Inflammatory macrophage (primary cell): ENCODE measurements at places on chromosomes 7 and 10.

- DNase-seq, result no peak
Measured at GRCh38 chr7:113404245-113404644, 285.9 kb upstream of the SMIM30 start.

DNA sequence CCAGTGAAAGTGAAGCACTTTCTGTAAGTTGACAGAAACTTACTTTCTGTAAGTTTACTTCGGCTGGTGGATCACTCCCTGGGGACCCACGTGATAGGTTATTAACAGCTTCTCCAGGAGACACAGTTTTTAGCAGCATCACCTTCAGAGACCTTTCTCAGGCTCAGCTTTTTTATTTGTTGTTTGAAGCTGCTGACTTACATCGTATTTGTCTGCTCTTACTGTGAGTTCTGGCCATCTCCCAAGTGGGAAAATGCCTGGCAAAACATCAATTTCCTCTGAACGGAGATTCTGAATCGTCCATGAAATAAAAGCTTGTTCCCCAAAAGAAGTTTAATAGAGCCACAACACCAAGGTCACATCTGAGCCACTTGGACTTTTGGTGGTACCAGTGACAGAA is 178.7 kb upstream of the PODXL start:
- DNase-seq, result no peak

- DNase-seq, result no peak
Measured at GRCh38 chr10:132820056-132820455, 34.1 kb upstream of the NKX6-2 start.

GRCh38 chr7:30979027-30979426 is 15.3 kb downstream of the GHRHR start:
- DNase-seq, result no peak

DNA sequence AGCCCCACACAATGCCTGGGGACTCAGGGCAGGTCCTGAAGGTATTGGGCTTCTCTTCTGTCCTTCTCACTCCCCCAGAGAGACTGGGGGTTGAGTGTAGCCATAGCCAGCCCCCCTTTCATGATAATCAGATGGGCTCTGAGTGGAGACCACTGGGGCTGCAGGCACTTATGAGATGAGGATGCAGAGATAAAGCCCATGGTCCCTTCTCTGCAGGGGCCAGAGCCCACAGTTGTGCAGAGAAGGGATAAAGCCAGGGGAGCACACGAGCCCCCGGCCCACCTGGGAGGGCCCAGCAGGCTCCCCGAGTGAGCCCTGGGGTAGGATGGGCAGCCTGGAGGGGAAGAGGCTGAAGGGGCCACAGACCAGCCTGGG is 96.2 kb downstream of the BMS1 start:
- no peak for DNase-seq

GRCh38 chr7:104486931-104487330 is 158.5 kb downstream of the LHFPL3 start:
- no peak for DNase-seq

DNA sequence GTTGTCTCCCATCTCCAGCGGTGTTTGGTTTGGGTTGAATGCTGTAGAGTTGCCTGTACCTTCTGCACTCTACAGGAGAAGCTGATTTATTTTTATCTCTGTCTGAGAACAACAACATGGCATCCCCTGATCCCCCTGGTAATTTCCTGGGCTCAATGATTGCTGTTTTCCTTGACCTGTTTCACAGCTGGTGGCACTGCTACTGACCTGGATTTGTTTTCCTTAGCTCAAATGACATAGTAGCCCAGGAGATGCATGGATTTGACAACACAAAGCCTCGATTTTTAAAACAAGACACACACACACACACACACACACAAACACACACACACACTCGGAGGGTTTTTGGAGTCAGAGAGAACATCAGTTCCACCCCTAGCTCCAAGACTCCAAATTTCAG is 301.6 kb downstream of the NRG3 start:
- DNase-seq, result no peak

- DNase-seq, result no peak
Measured at GRCh38 chr7:31099451-31100444, 47.6 kb downstream of the ADCYAP1R1 start.

DNA sequence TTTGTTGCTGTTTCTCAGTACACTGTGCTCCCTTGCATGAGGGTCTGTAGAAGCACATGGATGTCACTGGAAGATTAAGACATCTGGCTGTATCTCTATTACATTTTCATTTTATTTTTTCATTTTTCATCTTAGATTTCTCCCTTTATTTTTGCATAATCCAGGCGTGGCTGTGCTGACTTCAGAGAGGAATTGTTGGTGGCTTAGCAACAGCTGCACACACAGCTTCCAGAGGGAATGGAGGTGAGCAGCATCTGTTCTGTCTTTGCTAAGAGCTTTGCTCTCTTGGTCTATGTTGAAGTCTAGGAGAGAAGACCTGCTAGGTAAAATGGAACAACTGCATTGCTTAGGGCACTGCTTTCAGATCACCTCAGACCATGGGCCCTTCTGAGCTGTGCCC is 254.4 kb upstream of the SP4 start:
- no peak for DNase-seq

- DNase-seq, result peak; percentile 12
Measured at GRCh38 chr7:155653803-155654202, 9.3 kb downstream of the RBM33 start.

- no peak for DNase-seq
Measured at GRCh38 chr7:135078051-135078450, 69.8 kb upstream of the TMEM140 start.

DNA sequence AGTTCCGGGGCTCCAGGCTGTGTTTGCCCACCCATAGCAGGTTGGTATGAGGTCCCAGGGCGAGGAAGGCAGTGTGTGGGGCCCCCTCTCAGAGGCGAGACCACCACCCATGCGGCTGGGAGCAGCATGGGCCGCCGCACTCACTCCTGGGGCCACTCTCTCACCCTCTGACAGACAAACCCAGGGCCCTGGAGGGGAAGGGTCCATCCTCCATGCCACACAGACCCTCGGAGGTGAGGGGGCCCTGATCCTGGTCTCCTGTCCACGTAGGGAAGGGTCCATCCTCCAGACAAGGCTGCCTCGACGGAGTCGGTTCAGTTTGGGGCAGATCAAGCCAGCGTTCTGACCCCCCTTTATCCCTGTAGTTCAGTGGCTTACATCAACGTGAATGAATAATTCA is 230.8 kb downstream of the ELFN1 start:
- no peak for DNase-seq

GRCh38 chr10:110680273-110681020 is 36.3 kb downstream of the RBM20 start:
- no peak for DNase-seq

- DNase-seq, result no peak
Measured at GRCh38 chr10:84397735-84398144, 69.4 kb downstream of the CCSER2 start.

DNA sequence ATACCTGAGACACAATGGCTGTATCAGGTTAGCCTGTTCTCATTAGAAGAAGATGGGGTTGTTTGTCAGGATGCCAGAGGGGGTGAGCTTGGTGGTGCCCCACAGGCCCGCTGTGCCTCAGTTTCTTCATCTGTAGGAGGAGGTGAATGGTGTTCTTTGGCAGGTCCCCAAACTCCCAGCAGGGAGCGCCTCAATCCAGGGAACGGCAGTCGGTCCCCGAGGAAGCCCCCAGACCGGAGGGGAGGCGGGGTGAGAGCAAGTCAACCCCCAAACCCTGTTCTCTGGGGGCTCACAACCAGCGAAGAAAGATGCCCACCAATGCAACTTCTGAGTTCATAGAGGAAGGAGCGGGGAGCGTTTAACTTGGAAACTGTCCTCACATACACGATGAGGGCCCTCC is 16.0 kb downstream of the C10orf105 start:
- DNase-seq, result no peak

- no peak for DNase-seq
Measured at GRCh38 chr10:131911451-131911850, 10.6 kb downstream of the PPP2R2D start.

- no peak for DNase-seq
Measured at GRCh38 chr7:74362266-74362665, 73.1 kb downstream of the CLIP2 start.

GRCh38 chr7:137592232-137592896 is 248.8 kb upstream of the PTN start:
- peak; percentile 75 for DNase-seq

DNA sequence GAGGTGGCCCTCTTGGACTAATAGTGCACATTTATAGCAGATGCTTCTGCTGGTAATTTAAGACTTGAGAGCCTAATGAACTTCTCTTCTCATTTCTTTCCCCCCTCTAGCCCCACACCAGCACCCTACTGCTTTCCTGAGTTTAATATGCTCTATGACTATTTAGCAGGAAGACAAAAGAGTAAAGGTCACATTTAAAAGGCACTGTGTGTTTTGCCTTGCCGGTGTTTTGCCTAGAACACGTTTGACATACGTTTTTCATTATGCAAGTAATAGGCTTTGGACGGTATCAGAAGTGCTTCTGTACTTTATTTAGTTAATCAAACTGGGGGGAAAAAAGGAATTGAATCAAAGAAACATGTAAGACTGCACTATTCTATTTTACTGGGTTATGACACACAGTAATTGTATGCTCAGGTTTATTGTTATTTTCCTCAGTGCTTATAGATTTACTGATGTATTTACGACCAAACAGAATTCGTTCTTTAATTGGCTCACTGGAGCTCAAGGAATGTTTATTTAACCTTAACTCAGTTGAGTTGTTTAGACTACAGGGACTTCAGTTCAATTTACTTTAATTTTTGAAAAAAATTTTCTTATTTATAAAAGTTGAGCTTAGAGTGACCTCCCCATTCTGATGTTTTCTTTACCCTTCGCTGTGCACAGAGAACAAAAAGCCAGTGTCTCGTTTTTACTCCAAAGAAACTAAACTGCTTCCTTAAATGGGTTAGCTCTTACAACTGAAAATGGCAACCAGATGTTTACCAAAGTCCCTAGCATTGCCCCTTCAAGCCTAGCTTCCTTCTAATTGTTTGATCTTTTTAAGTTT is 35.4 kb downstream of the CPED1 start:
- DNase-seq, result no peak

GRCh38 chr7:159154243-159154642 is 9.6 kb upstream of the VIPR2 start:
- DNase-seq, result no peak

- DNase-seq, result no peak
Measured at GRCh38 chr10:34114914-34115313, 700.2 kb downstream of the PARD3 start.

DNA sequence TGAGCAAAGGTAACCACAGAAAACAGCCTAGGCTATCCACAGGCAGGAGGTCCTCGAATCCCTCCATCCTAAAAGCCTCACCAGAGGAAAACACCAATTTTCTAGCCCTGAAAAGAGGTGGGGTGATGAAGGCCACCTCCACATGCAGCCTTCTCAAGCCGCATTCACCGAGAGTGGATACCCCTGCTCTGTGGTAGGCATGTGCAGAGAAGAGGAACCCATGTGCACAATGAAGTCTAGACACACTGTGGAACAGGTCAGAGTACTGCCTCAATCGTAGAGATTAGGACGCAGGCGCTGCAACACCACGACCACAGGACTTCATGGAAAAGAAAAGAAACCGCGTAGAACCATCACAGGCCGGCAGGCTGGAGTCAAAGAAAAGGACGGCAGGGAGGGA is 38.8 kb downstream of the GRB10 start:
- no peak for DNase-seq

- DNase-seq, result peak; percentile 93
Measured at GRCh38 chr7:137717811-137718271, 128.9 kb downstream of the DGKI start.

DNA sequence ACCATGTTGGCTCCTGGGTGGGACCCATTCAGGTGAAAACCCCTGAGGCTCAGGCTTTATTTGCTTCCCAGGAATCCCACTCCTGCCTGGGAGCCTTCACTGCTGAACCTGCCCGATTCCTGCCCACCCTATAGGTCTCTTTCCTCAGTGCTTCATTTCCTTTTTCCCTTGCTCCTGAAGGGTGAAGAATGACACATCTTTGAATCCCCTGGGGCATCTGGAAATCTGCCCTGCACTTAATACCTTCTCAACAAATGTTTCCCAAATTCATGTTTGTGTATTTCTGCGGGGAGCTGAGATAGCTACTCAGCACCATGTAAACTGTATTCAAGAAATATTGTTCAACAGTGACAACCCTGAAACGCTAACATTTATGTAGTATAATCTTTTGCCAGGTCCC is 10.3 kb upstream of the PCBD1 start:
- no peak for DNase-seq

DNA sequence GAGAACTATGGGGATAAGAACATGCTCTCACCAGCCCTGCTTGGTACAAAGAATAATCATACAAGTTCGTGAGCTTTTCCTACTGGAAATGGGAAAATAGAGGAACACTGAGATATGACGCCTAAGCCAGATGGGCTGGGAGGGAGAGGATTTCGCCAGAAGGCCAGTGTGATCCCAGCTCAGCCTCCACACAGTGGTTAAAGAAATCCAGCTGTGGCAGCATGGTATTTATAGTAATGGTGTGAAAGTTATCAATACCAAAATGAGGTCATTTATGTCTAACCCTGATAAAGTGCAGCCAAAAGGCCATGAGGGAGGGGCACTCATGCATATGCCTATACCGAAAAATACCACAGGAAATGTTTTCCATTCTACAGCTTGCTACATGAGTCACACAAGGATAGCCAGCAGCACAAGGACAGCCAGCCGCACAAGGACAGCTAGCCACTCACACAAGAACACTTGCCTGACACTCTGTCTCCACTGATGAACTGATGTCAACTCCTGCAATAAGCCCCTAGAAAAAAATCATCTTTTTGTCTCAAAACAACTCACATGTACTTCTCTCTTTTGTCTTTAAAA is 49.4 kb downstream of the FRMPD2 start:
- no peak for DNase-seq

- no peak for DNase-seq
Measured at GRCh38 chr10:7890781-7891180, 72.5 kb downstream of the TAF3 start.

DNA sequence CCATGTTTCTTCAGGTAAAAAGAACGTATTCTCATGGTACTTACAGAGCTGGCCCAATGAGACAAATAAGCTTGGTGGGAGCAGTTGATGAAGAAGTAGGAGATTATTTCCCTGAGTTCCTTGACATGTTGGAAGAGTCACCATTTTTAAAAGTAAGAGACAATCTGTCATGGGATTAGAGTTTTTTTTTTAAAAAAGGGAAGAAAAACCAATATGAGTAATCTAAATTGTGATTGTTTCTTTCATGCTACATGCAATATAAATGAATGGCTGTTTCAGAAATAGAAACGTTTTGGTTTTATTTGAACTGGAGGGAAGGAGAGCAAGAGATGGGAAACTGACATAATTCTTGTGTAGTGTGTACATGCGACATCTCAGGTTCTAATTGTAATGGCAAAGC is 32.8 kb downstream of the TMEM60 start:
- no peak for DNase-seq

- DNase-seq, result no peak
Measured at GRCh38 chr7:68269405-68269804, 1272.8 kb downstream of the TYW1 start.

GRCh38 chr10:98513704-98514103 is 67.0 kb upstream of the HPS1 start:
- no peak for DNase-seq
